ENCODE measurements at places on chromosomes 12 and 14. TPM values are rescaled to one million over a fixed set of nuclear protein-coding genes. Genes with fewer than 3 reads are reported as not detected.

DNA sequence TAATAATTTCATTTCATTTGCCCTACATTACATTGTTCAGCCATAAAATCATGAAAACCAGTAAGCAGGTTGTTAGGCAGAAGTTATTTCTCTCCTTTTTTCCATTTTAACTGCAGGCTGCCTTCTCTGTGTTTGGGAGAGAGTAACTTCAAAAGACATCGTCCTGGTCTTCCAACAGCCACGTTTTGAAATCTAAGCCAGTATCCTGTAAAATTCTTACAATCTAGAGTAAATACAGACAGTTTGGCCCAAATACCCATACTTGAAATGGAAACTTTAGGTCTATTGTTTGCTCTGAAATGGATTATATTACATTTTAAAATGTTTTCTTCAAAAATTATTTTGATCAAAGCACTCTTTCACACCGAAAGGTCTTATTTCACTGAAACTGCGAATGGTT lies 66.1 kb upstream of the SLCO1C1 start:
- DNase-seq = no peak

- no peak for DNase-seq
Observed at GRCh38 chr12:740921-741320, 11.5 kb upstream of the WNK1 start.

- no peak for DNase-seq
Observed at GRCh38 chr12:101963697-101964096, 86.3 kb downstream of the DRAM1 start.

Gene SLC2A14
- 0.51 TPM for polyA plus RNA-seq

- no peak for DNase-seq
Observed at GRCh38 chr14:53790731-53791500, 165.7 kb downstream of the BMP4 start.

DNA sequence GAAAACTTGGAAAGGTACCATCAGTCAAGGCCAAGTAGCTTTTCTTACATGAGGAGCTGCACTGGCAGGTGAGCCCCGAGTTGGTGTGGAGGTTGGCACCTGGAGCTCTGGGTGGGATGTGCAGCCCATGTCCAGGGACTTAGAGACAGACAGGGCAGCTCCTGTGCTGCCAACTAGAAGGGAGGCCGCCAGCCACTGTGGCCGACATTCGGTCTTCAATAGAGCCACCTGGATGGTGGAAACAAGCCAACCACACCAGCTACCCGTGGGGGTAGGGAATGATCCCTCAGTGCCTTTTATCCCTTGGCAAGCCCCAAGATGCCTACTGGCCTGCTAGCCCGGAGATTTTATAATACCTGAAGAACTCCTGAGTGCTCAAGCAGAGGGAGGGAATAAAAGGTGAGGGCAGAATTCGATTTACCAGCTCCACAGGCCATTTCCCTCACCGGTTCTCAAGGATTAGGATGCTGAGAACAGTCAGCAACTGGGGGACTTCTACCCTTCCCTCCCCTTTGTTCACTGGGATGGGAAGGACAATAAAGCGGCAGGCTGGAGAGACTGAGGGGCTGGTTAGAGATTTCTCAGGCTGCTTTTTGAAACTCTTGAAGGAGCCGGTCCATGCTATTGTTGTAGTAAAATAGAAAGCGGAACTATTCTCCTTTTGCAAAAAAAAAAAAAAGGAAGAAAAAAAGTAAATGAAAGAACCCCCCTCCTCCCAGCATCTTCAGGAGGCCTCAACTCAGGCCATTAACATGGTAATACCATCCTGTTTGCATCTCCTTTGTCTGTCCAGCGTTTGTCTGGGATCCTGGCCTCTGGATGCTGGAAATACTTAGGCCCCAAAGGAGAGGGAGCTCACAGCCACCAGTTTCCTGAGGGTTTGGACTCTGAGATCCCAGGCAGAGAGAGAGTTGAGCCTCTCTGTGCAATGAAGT lies 321.6 kb downstream of the ZFP36L1 start:
- no peak for DNase-seq

Gene A2M
- 0.20 TPM for polyA plus RNA-seq

Gene ERP27
- 0.18 TPM for polyA plus RNA-seq

- DNase-seq = no peak
Observed at GRCh38 chr14:70879448-70879847, 27.8 kb upstream of the PCNX1 start.

Gene TAS2R9
- not detected for polyA plus RNA-seq

Gene TAS2R31
- polyA plus RNA-seq = 0.28 TPM

Gene TAS2R42
- not detected for polyA plus RNA-seq
